ENCODE measurements at places on chromosomes 7 and 10.

- DNase-seq = peak; percentile 71
Measured at GRCh38 chr10:1094112-1095057, 38.2 kb downstream of the WDR37 start.

- DNase-seq = no peak
Measured at GRCh38 chr7:97116308-97116707, 1.2 kb upstream of the SDHAF3 start.

DNA sequence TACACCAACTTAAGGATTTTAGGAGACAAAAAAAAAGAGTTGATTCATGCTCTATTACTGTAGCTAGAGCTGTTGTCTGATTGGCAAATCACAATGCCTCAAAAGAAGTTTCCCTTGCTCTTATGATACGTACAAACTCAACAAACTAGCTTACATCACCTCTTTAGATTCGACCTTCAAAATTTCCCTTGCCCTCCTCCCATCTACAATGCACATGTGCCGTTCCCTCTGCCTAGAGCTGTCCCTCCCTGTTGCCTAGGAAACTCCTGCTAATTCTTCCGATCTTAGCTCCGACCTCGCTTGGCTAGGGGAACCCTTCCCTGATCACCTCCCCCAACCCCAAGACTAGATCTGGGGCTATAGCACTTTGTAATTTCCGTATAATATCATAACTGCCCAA, 55.4 kb downstream of the MAP3K8 start:
- no peak for DNase-seq

DNA sequence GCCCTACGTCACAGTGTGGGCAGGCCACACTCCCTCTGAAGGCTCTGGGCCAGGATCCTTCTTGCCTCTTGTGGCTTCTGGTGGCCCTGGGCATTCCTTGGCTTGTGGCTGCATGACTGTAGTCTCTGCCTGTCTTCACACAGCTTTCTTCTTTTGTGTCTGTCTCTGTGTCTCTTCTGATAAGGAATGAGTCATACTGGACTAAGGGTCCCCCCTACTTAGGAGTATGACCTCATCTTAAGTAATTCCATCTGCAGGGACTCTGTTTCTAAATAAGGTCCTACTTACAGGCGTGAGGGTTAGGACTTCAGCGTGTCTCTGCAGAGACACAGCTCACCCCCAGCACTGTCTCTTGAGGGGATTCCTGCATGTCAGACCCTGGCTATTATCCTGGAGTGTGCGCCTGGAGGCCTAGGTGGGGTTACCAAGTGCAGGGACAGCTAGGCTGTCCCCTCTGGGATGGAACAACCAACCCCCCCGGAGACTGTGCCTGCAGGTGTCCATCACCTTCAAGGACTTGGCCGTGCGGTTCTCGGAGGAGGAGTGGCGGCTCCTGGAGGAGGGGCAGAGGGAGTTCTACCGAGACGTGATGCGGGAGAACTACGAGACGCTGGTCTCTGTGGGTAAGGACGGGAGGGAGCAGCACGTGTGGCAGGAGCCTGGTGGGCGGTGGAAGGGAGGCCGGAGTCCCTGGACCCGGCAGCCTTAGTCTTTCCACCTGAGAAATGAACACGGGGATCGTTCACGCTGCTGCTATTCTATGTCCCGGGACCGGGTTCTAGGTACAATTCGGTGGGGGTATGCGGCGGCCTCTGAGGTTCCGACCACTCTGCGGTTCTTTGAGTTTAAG, 54.1 kb downstream of the ZNF467 start:
- no peak for DNase-seq

GRCh38 chr7:23285657-23286646, 13.2 kb upstream of the MALSU1 start:
- DNase-seq = no peak

DNA sequence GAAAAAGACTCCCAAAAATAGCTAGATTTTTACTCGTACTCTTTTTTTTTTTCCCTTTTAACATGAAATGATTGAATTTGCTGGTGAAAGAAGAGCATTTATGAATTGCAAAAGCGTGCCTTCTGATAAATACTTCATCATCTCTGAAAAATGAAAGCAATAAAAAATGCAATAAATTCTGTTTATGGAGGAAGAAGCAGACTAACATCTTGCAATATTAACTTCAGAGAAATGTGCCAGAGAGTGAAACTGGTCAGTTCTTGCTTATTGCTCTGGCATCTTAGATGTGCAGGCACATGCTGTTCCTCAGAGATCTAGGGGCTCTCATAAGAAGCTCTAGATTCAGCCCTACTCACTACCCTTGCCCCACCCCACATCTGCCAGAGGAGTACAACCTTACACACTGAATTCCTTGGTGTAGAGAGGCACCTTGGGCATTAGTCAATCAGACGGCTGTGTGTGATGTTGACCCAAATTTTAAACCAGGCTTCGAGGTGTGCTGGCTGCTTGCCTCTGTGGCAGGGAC, 891.1 kb upstream of the GHITM start:
- DNase-seq = no peak

DNA sequence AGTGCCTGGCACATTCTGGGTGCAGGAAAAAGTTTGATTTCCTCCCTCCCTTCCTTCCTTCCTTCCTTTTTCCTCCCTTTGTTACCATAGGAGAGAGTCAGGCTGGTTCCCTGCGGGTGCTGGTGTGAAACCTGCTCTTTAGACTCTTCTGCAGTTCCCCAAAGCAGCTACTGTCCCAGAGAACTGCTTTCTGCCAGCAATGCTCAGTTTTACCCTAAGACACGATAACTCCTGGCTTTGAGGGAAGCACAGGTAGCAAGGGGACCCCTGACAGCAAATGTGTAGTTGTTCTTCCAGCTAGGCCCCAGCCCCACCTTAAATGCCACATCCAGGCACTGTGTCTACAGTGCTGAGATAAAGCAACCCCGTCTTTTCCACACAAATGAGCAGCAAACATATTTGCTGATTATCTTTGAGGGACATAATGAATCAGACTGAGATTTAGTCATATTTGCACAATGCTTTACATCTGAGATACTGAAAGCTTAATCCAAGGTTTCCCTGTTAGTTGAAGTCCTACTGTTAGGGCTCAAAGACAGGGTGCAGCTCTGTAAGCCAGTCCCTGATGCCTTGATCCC, 55.5 kb downstream of the MET start:
- DNase-seq = no peak
